Mesothelial cell of epicardium (in vitro differentiated cells): ENCODE measurements at places on chromosomes 1 and 21. TPM values are rescaled to one million over a fixed set of nuclear protein-coding genes. Genes with fewer than 3 reads are reported as not detected.

KCNE2 gene
- total RNA-seq: 0.82 to 1.4 TPM (median 0.92 TPM) in 3 replicates

DNA sequence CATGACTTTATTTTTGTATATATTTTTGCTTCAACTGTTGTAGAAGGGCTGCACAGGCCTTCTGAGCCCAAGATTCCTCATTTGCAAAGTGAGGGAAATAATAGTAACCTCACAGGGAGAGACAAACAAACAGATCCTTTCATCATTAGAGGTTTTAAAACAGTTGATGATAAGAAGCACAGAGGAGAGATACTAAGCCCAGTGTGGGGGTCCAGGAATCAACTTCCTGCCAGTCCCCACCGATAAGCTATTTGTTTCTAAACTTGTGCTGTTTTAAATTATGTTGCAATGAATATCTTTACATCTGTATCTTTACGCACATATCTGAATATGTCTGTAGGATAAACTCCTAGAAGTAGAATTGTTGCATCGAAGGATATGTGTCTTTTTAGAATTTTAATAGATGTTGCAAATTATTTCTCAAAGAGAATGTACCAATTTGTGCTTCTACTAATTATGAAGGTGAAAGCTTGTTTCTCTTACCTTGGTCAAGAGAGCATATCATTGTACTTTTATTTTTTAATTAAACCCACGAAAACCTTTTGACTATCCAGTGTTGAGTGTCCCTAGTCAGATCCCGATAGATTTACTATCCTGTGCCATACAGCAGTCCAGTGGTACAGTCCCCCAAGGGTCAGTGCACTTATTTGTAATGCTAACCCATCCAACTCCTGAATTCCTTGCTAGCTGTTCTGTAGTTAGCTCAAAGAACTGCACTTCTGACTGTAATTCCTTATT is 10.8 kb downstream of the FCRLB start:
- H3K4me3 ChIP-seq: no peak overlapping the region
- peaks cover 51% of the 10 kb centered on the region for H3K4me1 ChIP-seq
- H3K27me3 ChIP-seq: no peaks in the 10 kb centered on the region
- no peaks in the 10 kb centered on the region for H3K36me3 ChIP-seq

CD1C gene
- not detected in 3 replicates for total RNA-seq

DNA sequence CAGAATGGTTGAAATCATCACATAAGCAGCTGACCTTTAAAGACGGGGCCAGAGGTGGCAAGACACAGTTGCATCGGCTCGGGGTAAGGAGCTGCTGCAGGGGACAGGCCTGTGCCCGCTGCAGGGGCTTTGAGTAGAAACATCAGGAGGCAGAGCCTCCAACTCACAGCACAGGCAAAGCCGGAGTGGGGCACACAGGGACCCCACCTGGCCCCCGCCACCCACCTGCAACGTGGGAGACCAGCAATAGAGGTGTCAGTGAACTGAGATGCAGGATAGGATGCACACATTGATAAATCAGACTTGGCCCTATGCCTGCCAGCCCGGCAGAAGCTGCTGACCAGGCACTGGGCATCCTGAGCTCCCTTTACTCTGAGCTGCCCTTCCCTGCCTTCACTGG is 257.2 kb downstream of the NPHP4 start:
- H3K4me1 ChIP-seq: no peaks in the 10 kb centered on the region
- H3K36me3 ChIP-seq: no peaks in the 10 kb centered on the region
- peaks cover 9% of the 10 kb centered on the region for H3K27me3 ChIP-seq
- no peak for DNase-seq
- H3K27ac ChIP-seq: no peak overlapping the region
- no peak overlapping the region for H3K4me3 ChIP-seq

DNA sequence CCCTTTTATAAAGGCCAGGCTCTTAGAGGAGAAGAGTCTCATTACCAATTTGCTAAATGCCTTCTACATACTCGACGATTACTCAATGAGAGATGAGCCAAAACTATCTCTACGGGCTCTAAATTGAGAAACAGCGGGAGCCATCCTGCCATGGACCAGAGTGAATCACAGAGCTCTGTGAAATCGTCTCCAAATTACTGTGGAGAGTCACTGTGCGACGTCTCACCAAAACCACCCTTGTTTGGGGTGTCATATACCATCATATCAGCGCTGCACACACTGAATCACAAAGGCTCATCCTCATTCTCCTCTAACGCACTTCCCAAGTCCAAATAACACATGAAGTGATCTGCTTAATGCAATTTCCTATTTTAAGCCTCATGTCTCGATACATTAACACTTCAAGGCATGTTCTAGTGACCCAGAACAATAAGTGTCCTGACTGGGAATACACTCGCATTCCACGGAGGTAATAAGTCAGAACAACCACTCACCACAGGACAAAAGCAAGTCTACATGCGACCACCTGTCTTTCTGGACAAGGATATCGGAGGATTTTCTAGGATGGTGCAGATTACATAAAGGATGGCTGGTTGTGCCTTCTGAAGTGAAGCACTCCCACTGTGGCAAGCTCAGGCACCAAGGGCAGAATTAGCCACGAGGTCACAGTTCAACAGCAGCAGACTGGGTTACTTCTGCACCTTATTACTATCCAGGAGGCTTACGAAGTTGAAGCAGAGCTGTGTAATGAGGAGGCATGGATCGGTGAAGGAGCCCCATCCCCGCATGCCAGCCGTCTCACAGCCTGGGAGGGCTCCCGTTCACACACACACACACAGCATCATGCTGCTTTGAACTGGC is 44.3 kb downstream of the NID1 start:
- H3K4me3 ChIP-seq: no peak overlapping the region
- H3K36me3 ChIP-seq: peaks cover 6% of the 10 kb centered on the region
- no peak for DNase-seq
- peaks cover 8% of the 10 kb centered on the region for H3K4me1 ChIP-seq
- H3K27me3 ChIP-seq: no peaks in the 10 kb centered on the region

DNA sequence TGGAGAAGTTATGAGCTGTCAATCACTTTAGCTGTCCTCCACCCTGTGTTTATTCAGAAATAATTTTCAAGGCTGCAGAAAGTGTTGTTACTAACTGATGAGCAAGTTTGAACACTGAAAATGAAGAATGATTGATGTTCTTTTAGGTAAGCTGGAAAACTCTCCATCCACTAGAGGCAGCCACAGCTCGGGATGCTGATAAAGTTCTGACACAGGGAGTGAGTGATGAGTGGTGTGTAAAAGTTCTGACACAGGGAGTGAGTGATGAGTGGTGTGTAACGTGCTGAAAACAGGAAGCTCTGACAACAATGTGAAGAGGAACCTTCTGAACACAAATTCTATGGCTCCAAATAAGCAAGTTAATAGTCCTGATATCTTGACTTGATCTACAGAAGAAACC is 197.5 kb upstream of the PTBP2 start:
- no peak overlapping the region for H3K27ac ChIP-seq
- no peak for DNase-seq
- no peak overlapping the region for H3K4me3 ChIP-seq
- peaks cover 6% of the 10 kb centered on the region for H3K36me3 ChIP-seq
- H3K4me1 ChIP-seq: peaks cover 48% of the 10 kb centered on the region

GRCh38 chr1:147341246-147341645 is 98.8 kb downstream of the CHD1L start:
- H3K4me1 ChIP-seq: no peaks in the 10 kb centered on the region
- H3K4me3 ChIP-seq: no peak overlapping the region
- peaks cover 37% of the 10 kb centered on the region for H3K27me3 ChIP-seq
- DNase-seq: no peak
- H3K27ac ChIP-seq: no peak overlapping the region
- H3K36me3 ChIP-seq: no peaks in the 10 kb centered on the region

EDN2 gene
- 2.7 to 4.1 TPM (median 3.5 TPM) in 3 replicates for total RNA-seq

DNA sequence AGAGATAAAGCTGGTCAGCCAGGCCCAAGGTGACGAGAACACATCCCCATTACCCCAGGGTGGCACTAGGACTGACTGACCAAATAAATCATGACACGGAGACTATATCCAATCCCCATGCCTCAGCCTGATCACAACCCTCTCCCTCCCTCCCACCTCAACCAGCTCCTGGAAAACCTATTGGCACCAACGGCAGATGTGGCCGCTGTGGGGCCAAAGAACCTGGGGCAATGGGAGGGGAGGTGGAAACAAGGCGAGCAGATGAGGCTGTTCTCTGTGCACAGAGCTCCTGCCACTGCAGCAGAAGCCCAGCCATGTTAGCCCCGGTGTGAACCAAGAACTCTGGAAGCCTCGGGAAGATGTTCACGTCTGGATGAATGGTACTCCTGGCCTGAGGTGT is 77.6 kb downstream of the CD247 start:
- no peak overlapping the region for H3K27ac ChIP-seq
- no peaks in the 10 kb centered on the region for H3K36me3 ChIP-seq
- no peak overlapping the region for H3K4me3 ChIP-seq

- H3K36me3 ChIP-seq: no peaks in the 10 kb centered on the region
- H3K4me1 ChIP-seq: peaks cover 17% of the 10 kb centered on the region
- H3K4me3 ChIP-seq: no peak overlapping the region
- no peaks in the 10 kb centered on the region for H3K27me3 ChIP-seq
Measured at GRCh38 chr1:26284597-26285347, 4.9 kb downstream of the SH3BGRL3 start.

DNA sequence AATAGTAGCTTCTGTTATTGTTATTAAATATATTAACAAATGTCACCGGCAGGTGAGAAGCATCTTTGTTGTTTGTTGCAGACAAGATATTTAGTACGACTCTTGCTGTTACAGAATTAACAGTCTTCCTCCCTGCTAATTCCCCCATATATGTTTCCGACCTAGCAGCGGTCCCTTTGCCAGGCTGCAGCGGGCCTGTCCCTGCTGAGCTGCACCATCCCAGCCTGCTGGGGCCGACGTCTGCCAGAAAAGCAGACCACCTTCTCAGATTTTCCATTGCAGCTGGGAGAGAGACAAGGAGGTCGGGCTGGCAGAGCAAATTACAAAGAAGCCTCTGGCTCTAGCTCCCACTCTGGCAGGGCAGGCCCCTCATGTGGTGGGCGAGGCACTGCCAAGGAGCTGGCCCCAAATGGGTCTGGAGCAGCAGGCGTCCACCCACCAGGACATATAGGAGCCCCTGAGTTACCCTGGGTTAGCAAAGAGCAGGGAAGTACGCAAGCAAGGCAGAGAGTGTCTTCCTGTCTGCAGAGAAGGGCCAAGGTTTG is 142.7 kb downstream of the FOXD2 start:
- H3K4me3 ChIP-seq: no peak overlapping the region
- DNase-seq: peak; percentile 29
- H3K36me3 ChIP-seq: no peaks in the 10 kb centered on the region
- H3K27ac ChIP-seq: no peak overlapping the region
- H3K27me3 ChIP-seq: peaks cover 50% of the 10 kb centered on the region

C1orf115 gene
- total RNA-seq: 1.4 to 1.8 TPM (median 1.7 TPM) in 3 replicates

DNA sequence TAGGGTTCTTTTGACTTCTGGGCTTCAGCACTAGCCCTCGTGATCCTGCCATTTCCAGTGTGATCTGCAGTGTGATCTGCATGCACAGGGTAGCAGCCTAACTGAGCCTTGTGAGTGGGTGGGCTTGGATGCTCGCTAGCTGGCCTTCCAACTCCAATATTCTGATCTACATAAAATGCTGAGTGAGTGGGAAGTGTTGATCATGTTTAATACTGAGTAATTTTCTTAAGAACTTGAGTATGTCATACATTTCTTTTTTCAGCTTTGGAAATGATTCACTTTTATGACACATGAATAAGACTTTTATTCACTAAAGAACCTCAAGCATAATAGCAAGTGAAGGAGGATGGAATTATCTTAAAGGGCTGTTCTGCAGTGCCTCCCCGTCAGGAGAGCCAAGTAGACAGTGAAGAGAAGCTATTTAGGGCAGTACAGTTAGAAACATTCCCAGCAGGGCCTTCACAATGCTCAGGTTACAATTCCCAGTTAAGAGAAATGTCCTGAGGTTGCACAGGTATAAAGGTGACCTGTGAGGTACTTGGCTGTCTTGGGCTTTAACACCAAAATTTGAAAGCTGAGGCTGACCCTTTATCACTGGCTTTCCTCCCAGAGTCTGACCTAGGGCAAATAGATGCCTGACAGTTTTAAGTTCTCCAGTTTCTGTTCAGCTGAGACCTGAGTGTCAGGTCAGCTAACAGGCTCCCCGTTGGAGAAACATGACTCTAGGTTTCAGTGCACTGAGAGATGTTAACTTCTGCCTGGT is 29.1 kb upstream of the LRRC8C start:
- H3K4me1 ChIP-seq: peaks cover 14% of the 10 kb centered on the region
- no peaks in the 10 kb centered on the region for H3K27me3 ChIP-seq
- H3K36me3 ChIP-seq: no peaks in the 10 kb centered on the region
- H3K27ac ChIP-seq: no peak overlapping the region
- DNase-seq: no peak

DNA sequence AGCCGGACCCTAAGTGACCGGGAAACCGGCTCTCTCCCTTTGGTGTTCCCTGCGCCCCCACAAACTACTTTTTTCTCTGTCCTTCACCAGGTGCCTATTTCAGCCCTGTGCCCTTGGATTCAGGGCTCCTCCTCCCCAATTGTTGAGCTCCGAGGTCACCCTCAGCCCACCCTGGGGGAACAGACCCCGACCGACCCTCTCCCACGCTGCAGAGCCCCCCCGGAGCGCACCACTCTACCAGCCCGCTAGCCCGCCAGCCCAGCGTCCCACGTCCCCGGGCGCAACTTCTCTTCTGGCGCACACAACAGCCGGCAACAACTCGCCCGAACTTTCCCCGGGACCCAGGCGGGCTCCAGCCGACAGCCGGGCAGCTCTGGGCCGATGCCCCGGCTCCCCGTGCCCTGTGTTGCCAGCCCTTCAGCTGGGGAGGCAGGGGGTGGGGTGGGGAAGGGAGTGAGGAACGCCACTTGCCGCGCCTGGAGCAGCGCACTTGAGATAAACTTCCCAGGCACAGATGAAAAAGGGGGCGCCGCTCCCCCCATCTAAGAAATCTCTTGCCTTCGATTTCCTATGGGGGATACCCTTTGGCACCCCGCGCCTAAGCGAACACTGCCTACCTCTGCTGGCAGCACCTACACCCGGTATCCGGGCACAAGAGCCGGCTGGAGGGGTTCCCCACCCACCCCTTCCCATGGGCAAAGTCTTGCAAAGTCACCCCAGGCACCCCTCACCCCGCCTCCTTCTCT is 997 bp downstream of the CASZ1 start:
- peaks cover 66% of the 10 kb centered on the region for H3K27me3 ChIP-seq
- peak overlapping the region; percentile 78 for H3K4me3 ChIP-seq
- DNase-seq: no peak
- peaks cover 20% of the 10 kb centered on the region for H3K4me1 ChIP-seq
- peak overlapping the region; percentile 43 for H3K27ac ChIP-seq
- no peaks in the 10 kb centered on the region for H3K36me3 ChIP-seq

DNA sequence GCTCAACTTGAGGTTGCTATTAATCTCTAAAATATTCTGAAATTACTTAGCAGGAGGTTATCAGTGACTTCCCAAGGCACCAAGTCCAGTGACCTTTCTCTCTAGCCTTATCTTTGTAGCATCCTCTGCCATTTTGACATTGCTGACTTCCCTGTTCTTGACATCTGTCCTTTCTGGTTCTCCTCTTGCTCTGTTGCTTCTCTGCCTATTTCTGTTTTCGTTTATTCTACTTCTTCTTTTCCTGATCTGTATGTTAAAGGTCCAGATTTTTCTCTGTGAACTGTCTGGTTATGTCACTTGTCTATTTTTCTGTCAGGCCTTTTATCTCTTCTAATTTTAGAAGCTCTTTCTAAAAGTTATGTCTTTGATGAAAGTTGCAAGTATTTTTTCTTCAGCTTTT is 178.8 kb downstream of the VPS13D start:
- H3K4me3 ChIP-seq: peak overlapping the region; percentile 6
- H3K27me3 ChIP-seq: no peaks in the 10 kb centered on the region
- peak overlapping the region; percentile 96 for H3K27ac ChIP-seq
- peaks cover 47% of the 10 kb centered on the region for H3K36me3 ChIP-seq
- DNase-seq: no peak

GRCh38 chr1:185541871-185542301 is 192.3 kb upstream of the HMCN1 start:
- H3K36me3 ChIP-seq: no peaks in the 10 kb centered on the region
- no peak overlapping the region for H3K4me3 ChIP-seq
- no peaks in the 10 kb centered on the region for H3K27me3 ChIP-seq
- H3K27ac ChIP-seq: peak overlapping the region; percentile 73
- peaks cover 24% of the 10 kb centered on the region for H3K4me1 ChIP-seq
- DNase-seq: no peak
